ENCODE measurements at places on chromosomes 1 and 21.

DNA sequence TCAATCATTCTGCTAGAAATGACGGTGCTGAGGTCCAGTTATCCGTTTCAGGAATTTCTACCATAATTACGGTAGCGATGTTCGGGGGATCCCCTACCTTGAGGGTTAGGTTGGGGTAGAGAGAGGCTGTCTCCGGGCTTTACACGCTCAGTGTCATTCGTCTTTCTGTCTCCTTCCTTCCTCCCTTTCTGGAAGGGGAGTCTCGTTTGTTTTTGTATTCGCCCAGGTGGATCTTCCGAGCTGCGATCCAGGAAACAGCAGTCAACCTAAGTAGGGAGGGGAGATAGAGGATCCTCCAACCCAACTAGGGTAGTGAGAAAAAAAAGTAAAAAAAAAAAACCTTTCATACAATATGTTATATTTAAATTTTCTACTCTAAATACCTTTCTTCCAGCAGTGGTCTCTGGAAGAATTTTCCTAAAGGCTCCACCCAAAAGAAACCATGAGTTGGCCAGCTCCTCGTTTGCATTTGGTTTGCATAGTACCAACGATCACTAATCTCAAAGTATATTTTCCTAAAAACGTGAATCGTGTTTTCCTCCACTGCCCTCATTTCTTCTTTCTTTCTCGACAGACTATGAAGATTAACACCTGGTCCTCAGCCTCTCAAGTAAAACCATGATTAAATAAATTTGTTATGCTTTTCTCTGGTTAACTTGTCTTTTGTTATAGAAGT, 611 bp upstream of the PIK3C2B start:
- no peak for DNase-seq

- no peak for DNase-seq
Measured at GRCh38 chr1:56967900-56968832, 2.4 kb upstream of the C8B start.

DNA sequence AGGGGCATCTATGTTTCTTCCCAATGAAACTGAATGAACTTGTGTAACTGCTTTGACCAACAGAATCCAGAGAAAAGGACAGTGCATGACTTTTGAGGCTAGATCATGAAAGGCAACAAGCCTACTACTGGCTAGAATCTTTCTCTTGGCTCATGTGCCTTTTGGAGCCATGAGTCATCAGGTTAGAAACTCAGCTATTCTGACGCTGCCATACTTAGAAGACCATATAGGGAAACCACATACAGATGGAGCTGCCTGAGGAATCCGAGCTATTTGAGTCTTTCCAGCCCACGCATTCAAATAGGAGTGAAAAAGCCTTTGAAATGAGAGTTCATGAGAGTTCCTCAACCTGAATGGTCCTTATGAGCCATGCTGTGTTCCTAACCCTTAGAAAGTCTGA, 738.5 kb upstream of the CHRM3 start:
- no peak for DNase-seq

- DNase-seq = no peak
Measured at GRCh38 chr21:42236693-42237092, 17.8 kb downstream of the ABCG1 start.

DNA sequence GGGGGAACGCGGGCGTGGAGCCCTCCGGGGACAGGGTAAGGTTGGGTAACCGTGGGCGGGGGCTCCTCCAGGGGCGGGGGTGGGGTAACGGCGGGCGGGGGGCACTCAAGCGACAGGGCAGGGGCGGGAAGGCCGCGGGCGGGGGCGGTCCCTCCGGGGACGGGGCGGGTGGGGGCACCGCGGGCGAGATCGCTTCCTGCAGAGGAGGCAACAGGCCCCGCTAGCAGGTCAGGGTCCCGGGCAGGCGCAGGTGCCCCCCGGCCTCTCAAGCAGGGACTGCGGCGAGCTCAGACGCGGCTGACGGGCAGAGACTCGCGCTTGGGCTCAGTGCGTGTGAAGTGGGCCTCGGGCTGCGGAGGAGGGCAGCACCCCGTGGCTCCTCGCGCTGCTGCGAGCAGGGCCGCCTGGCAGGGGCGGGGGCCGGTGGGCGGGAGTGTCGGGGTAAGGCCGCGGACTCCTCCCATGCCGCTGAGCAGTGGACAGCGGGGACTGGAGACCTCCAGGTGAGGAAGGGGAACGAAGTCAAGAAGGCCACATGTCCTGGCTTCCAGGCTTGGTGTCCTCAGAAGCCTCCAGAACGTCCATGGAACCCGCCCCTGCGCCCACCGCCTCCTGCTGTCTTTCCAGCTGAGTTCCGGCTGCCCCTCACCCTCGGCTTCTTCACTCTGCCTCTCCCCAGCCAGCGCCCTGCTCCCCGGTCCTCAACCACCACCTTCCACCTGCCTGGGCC, 627 bp upstream of the GNB1 start:
- DNase-seq = peak; percentile 74

- no peak for DNase-seq
Measured at GRCh38 chr1:44828003-44828651, 14.9 kb downstream of the PTCH2 start.

DNA sequence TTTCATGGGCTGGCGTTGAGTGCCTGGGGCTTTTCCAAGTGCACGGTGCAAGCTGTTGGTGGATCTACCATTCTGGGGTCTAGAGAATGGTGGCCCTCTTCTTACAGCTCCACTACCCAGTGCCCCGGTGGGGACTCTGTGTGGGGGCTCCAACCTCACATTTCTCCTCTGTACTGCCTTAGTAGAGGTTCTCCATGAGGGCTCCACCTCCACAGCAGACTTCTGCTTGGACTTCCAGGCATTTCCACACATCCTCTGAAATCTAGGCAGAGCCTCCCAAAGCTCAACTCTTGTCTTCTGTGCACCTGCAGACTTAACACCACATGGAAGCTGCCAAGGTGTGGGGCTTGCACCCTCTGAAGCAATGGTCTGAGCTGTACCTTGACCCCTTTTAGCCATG, 82.1 kb downstream of the CCDC18 start:
- no peak for DNase-seq

GRCh38 chr1:167668108-167668507, 38.1 kb downstream of the RCSD1 start:
- no peak for DNase-seq

- DNase-seq = peak; percentile 45
Measured at GRCh38 chr1:91948501-91949355, 473 bp upstream of the BRDT start.

DNA sequence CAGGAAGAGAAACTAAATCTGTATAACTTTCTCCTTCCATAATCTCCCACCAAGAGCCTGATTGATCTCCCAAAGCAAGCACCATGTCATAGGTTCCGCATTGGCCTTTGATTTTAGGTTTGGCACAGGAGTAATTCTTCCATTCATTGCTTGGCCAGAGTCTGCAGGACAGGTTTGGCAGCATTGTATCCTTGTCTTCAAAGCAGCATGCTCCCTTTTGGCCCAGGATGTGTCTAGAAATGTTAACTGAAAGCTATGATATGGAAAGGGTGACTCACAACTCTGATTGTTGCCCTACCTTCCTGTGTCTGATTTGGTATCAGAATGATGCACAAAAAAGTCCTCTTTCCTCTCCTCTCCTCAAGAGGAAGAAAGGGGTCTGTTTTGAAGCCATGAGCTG, 824.3 kb upstream of the PRMT6 start:
- no peak for DNase-seq

DNA sequence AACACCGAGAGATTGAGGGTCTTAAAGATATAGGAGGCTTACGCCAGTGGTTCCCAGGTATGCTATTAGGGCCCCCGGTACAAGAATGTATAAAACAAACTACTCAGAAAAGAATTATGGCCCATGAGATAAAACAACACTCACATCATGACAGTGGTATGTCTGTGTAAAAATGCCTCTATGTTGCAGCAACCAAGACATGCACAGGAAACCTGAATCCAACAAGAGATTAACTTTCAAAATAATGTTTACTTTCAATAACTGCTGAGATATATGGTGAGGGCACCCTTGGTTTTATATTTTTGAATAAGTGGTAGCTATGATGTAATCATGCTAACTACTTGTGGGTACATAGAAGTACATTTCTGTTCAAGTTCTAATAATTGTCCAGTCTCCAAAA, 74.9 kb downstream of the PUM1 start:
- no peak for DNase-seq

DNA sequence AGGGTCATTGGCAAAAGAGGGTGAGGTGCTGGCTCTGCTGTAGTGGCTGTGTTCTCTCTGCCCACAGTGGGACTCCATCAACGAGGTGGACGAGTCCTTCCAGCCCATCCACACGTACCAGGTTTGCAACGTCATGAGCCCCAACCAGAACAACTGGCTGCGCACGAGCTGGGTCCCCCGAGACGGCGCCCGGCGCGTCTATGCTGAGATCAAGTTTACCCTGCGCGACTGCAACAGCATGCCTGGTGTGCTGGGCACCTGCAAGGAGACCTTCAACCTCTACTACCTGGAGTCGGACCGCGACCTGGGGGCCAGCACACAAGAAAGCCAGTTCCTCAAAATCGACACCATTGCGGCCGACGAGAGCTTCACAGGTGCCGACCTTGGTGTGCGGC, 12.9 kb downstream of the EPHA8 start:
- DNase-seq = no peak

GRCh38 chr1:99725996-99726395, 40.4 kb downstream of the FRRS1 start:
- no peak for DNase-seq

DNA sequence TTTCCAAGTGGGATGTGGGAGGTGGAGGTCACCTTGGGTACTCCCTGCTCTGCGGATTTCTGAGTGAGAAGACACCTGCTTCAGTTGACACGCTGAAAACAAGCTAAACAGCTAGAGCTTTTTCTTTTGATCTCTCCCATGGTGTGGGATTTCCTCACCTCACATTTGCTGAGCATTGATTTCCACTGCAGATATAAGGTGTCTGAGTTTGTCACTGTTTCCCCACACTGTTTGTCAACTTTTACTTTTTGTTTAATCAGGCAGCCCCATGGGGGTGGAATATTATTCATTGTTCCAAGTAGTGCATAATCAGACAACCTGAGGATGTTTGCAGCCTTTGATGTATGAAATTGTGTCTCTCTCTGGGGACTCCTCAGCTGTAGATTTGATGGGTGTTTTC, 49.5 kb downstream of the FASLG start:
- peak; percentile 7 for DNase-seq

- DNase-seq = no peak
Measured at GRCh38 chr21:44047996-44048560, 36.0 kb downstream of the TRAPPC10 start.

GRCh38 chr1:19300211-19300610, 11.6 kb upstream of the AKR7A3 start:
- DNase-seq = no peak

- no peak for DNase-seq
Measured at GRCh38 chr1:91015794-91016550, 5.9 kb downstream of the ZNF644 start.

GRCh38 chr1:64039390-64039926, 164.0 kb upstream of the UBE2U start:
- no peak for DNase-seq

- DNase-seq = no peak
Measured at GRCh38 chr1:4108331-4108730, 208.3 kb upstream of the C1orf174 start.

- DNase-seq = no peak
Measured at GRCh38 chr1:21217812-21218596, 41.3 kb upstream of the EIF4G3 start.

GRCh38 chr1:3695326-3696217, 43.3 kb downstream of the TP73 start:
- DNase-seq = no peak

- DNase-seq = no peak
Measured at GRCh38 chr1:156122519-156123355, 8.2 kb downstream of the LMNA start.

- no peak for DNase-seq
Measured at GRCh38 chr1:20325407-20325843, 34.8 kb downstream of the VWA5B1 start.

- DNase-seq = no peak
Measured at GRCh38 chr1:56586502-56586901, 7.1 kb upstream of the PLPP3 start.

GRCh38 chr1:68293122-68293521, 60.8 kb upstream of the WLS start:
- DNase-seq = no peak

DNA sequence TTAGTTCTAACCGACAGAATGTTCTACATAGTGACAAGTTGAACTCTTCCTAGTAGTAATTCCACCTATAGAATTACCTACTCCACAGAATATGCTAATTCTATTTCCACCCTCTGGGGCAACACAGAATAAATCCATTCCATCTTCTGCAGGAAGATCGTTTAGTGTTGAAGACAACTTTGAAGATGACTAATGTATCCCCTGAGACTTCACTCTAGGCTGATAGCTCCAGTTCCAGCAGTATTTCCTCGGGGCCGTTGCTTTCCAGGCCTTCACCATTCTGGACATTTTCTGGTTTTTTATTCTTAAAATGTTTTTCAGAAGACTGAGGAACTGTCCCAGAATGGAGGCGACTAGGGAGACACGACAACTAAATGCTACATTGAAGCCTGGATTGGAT, 61.0 kb upstream of the CSF1 start:
- DNase-seq = no peak

DNA sequence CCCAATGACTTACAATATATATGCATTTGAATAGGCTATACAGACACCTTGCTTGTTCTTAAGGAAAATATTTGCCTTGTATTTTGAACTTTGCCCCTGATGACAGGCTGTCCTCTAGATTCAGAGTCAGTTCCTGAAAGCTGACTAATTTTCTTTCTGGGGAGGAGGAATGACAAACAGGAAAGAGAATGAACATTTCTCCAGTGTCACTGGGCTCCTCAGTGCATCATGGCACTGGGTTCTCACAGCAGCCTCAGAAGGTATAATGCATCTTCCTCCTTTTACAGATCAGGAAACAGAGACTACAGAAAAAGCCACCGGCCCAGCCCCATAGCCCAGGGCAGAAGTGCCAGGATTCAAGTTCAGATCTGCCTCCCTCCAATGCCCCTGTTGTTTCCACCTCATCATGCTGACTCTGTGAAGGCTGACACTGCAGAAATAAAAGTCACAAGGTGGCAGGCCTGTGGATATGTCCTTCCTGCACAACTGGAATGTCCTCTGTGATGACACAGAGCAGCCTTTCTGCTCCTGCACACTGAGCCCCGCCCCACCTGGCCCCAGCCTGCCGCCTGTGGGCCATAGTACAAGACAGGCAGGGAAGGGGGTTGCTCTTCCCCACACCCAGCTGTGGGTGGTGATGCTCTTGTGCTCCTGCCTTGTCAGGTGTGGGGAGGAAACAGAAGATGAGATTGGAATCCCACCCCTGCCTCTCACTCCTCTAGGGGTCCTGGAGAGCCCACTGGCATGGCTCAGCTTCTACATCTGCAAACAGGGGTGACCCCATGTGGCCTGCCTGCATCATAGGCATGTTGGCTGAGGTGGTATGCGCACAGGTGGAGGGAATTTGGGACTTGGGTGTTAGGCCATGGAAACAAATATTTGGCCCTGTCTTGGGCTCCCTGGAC, 6.4 kb downstream of the TTC22 start:
- DNase-seq = no peak

DNA sequence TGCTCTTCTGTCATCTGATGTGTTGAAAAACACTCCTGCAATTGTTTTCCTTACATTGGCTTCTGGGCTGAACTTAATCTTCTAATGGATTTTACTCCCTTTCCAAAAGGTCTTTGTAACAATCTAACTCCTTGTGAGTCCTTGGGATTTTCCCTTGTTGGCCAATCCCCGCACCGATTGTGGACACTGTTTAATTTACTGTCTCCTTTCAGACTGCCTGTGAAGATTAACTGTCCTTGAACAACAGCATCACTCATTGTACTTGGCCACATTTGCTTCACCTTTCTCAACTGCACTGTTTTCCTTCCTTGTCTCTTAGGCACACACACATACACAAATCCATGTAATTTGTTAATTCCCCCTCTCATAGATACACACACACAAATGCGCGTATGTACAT, 120.4 kb downstream of the SPATA46 start:
- DNase-seq = no peak

GRCh38 chr1:82994616-82995263, 1004.2 kb downstream of the TTLL7 start:
- no peak for DNase-seq
